ENCODE measurements at places on chromosomes 7 and 10. TPM values are rescaled to one million over a fixed set of nuclear protein-coding genes. Genes with fewer than 3 reads are reported as not detected.

NXPH1 gene
- total RNA-seq = not detected

GRCh38 chr7:106583100-106583499 lies 77.9 kb downstream of the CCDC71L start:
- no peak overlapping the region for H3K27ac ChIP-seq
- no peak overlapping the region for H3K4me3 ChIP-seq
- no peak for DNase-seq
- no peaks in the 10 kb centered on the region for H3K27me3 ChIP-seq

DNA sequence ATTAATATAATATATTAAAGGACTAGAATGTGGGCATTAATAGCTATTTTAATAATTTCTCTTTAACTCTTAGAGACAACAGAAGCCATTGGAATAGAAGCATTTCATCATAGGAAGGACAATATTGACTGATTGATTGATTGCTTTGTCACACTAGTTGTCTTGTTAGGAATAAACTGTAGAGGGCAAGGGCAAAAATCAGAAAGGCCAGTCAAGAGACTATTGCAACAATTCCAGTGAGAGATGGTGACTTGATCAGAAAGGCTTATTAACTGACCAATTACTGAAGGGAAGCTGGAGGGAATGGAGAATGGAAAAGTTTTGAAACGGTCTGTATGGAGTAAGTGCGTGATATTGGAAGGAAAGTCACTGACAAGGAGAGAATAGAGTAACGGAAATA lies 87.3 kb downstream of the RUNDC3B start:
- H3K4me1 ChIP-seq = no peaks in the 10 kb centered on the region
- H3K27ac ChIP-seq = no peak overlapping the region
- no peaks in the 10 kb centered on the region for H3K36me3 ChIP-seq
- peak; percentile 23 for DNase-seq

DNA sequence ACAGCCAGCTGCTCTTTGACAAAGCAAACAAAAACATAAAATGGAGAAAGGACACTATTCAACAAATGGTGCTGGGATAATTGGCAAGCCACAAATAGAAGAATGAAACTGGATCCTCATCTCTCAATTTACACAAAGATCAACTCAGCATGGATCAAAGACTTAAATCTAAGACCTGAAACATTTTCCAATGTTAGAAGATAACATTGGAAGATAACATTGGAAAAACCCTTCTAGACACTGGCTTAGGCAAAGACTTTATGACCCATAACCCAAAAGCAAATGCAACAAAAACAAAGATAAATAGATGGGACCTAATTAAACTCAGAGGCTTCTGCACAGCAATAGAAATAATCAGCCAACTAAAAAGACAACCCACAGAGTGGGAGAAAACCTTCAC lies 425.7 kb upstream of the SEMA3D start:
- no peaks in the 10 kb centered on the region for H3K27me3 ChIP-seq
- H3K4me3 ChIP-seq = no peak overlapping the region
- H3K36me3 ChIP-seq = no peaks in the 10 kb centered on the region
- H3K4me1 ChIP-seq = no peaks in the 10 kb centered on the region

- H3K4me1 ChIP-seq = peaks cover 39% of the 10 kb centered on the region
- no peaks in the 10 kb centered on the region for H3K36me3 ChIP-seq
- no peak for DNase-seq
These were observed 69.6 kb upstream of the RAPGEF5 start for GRCh38 chr7:22426463-22427094.

GRCh38 chr7:106313456-106313901 lies 28.7 kb upstream of the NAMPT start:
- no peak overlapping the region for H3K4me3 ChIP-seq
- no peaks in the 10 kb centered on the region for H3K27me3 ChIP-seq
- no peak overlapping the region for H3K27ac ChIP-seq
- H3K4me1 ChIP-seq = 0 out of 2 replicates have a peak, but pooled peaks cover 8% of the 10 kb centered on the region

DNA sequence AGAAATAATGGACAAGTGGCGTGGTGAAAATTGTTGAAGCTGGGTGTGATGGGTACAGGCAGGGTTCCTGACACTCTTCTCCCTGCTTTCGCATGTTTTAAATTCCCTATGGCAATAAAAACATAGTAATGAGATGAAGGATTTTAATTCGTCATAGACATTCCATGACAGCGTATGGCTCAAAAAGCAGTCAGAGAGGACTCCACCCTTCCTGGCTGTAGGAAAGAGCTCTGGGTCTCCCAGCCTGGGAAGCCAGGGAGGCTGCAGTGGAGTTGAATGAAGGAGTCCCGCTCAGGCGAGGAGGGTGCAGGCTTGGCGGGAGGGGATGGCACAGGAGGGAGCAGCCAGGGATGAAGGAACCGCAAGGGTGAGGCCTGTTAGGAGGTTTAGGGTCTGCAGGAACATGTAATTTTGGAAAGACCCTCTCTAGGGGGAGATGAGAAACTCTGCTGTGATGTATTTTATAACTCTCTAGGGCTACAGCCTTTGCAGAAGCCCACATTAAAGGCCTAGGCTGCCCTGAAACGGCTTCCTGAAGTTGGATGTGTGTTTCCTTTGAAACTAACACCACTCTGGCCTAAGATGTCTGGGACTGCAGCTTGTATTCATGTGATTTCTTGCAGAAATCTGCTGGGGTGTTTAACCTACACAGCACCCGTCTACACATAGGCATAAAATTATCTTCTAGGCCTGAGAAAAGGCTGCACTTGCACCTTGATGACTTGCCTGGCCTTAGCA lies 7.6 kb upstream of the LARP4B start:
- H3K4me3 ChIP-seq = no peak overlapping the region
- DNase-seq = no peak
- no peak overlapping the region for H3K27ac ChIP-seq
- peaks cover 11% of the 10 kb centered on the region for H3K27me3 ChIP-seq

- no peak for DNase-seq
- no peaks in the 10 kb centered on the region for H3K36me3 ChIP-seq
- H3K27me3 ChIP-seq = 0 out of 3 replicates have a peak, but pooled peaks cover 4% of the 10 kb centered on the region
- H3K27ac ChIP-seq = no peak overlapping the region
- H3K4me1 ChIP-seq = no peaks in the 10 kb centered on the region
- no peak overlapping the region for H3K4me3 ChIP-seq
These were observed 27.1 kb upstream of the PRKCQ start for GRCh38 chr10:6607182-6607581.

GRCh38 chr7:105643851-105644250 lies 62.6 kb upstream of the EFCAB10 start:
- H3K4me3 ChIP-seq = no peak overlapping the region
- H3K36me3 ChIP-seq = peaks cover 12% of the 10 kb centered on the region
- H3K27ac ChIP-seq = no peak overlapping the region
- H3K4me1 ChIP-seq = peaks cover 9% of the 10 kb centered on the region
- no peak for DNase-seq
- no peaks in the 10 kb centered on the region for H3K27me3 ChIP-seq

DNA sequence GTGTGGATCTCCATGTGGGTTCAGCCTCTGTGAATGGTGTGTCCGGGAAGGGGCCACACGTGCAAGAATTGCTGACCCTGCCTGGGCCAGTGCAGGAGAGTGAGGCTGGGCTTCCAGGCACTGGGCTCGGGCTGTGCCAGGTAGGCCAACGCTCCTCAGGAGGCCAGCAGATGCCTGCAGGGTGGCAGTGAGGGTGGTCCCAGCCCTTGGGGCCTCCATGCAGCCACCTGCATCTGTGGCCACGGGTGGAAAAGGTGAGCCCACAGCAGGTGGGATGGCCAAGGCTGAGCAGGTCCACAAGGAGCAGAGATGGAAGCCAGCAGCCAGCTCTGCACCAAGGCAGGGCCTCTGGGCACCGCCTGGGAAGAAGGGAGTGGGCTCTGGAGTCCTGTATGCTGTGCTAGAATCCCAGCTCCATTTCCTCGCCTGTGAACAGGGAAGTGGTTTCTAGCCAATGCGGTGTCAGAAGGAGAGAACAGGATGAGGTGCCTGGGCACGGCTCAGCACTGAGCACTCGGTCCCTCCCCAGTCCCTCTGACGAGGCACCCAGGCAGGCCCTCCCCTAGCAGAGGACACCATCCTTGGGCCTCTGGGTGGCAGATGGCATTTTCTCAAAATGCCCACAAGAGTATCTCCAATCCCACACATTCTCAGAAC lies 31.1 kb upstream of the RET start:
- H3K4me3 ChIP-seq = no peak overlapping the region
- H3K27me3 ChIP-seq = peaks cover 24% of the 10 kb centered on the region
- H3K4me1 ChIP-seq = no peaks in the 10 kb centered on the region

DNA sequence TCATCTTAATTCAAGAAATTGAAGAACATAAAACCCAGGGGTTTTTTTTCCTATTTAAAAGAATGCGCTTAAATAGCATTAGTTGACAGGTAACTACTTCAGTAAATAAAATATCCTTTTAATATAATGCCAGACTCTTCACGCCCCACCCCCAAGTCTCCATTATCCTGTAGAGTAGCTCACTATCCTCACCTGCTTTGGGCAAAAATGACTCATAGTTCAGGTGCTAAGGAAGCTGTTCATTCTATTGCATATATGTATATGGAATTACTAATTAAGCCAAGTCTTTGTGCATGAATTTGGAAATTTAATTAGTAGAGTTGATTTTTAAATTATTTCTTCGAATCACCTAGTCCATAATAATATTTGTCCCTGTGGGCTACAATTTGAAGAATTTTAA lies 656.8 kb upstream of the ANKRD30A start:
- H3K4me1 ChIP-seq = no peaks in the 10 kb centered on the region
- no peaks in the 10 kb centered on the region for H3K36me3 ChIP-seq
- H3K4me3 ChIP-seq = no peak overlapping the region
- no peak for DNase-seq

GRCh38 chr10:97072851-97073665 lies 112.7 kb downstream of the SLIT1 start:
- H3K27ac ChIP-seq = no peak overlapping the region
- peak; percentile 55 for DNase-seq
- no peak overlapping the region for H3K4me3 ChIP-seq
- peaks cover 64% of the 10 kb centered on the region for H3K27me3 ChIP-seq
- H3K36me3 ChIP-seq = no peaks in the 10 kb centered on the region

Data from HepG2 (cell line).